ENCODE measurements at places on chromosomes 3 and 15. TPM values are rescaled to one million over a fixed set of nuclear protein-coding genes. Genes with fewer than 3 reads are reported as not detected.

UBL7 gene
- 57.1 TPM for total RNA-seq

GRCh38 chr3:178100908-178101307 lies 435.3 kb upstream of the KCNMB2 start:
- DNase-seq: no peak

EHD4 gene
- 66.9 TPM for total RNA-seq

CCDC50 gene
- total RNA-seq: 80.9 TPM

GABRA5 gene
- not detected for total RNA-seq

All from PC-3 (cell line).